ENCODE measurements at places on chromosomes 13 and 19. TPM values are rescaled to one million over a fixed set of nuclear protein-coding genes. Genes with fewer than 3 reads are reported as not detected.

DNA sequence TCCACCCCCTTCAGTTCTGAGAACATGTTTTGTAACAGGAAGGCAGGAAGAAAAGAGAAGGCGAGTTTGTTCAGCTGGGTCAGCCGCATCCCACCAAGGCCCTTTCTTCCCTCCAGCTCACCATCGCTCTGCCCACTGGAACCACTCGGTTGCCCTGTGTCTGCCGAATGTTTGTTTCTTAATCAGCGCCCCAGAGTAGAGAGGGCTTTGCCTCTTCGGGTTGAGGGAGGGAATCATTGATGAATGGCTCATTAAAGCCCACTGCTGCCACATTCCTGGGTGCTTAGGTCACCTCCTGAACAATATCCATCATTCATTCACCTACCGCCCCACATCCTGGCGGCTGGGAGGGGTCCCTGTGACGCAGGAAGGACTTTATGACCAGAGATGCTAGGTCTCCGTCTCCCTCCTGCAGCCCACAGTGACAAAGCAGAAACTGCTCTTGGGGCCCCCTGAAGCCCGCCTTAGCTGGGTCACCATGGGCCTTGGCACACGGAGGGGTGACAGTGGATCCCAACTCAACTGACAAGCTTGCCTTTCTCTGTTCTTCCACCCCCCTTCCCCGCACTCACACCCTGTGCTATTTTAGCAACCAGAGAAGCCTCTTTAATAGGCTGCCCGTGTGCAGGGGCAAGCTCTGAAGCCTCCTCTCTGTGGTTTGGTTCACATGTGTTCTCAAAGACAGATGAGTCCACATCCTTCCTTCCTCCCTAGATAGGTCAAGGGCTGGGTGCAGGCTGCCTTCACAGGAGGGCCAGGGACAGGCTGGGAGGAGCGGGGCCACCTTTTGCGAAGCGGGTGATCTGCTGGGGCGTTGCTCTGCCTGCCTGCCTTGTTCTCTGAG is 46.2 kb downstream of the ACTN4 start:
- DNase-seq: no peak

DNA sequence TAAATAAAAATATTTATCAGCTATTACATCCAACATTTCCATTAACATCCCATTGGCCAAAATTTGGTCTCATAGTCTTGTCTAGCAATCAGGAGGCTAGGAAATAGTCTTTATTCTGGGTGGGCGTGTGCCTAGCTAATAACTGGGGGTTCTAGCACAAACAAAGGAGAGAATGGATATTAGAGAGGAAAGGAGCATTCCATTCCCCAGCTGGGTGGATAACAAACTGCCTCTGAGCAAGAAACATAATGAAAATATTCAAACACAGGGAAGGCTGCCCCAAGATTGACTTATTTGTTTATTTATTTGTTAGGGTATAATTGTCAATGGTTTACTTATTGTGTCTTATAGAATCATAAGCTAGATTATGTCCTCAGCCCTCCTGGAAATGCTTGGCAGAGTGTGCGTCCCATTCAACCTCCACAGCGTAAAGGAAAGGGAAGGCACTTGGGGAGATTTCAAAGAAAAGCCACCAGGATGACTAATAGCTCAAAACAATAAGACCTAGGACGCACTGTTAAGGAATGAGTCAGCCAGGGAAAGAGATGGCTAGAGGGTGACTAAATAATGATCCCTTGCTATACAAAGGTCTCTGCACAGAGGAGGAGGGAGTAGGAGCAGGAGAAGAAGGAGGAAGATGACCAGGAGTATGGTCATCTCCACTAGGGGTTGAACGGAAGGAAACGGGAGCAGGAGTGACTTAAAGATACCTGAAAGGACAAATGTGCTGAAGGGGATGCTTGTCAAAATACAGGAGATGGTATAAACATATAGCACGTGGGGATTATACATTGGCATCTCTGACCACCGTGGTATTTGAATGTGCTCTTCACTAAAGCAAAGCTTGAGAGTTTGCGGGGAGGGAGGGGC is 23.5 kb upstream of the USP12 start:
- no peak for DNase-seq

Gene CCL25
- total RNA-seq: not detected

DNA sequence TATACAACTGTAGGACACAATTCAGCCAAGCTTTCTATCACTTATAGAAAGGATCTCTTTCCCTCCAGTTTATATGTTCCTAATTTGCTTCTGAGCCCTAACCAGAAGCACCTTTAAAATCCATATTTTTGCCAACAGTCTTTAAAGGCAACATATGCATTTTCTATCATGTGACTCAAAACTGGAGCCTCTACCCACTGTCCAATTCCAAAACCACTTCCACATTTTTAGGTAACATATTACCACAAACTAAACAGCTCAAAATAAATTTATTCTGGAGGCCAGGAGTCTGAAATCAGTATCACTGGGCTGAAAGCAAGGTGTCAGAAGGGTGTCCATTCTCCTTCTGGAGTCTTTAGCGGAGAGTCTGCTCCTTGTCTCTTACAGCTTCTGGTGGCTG is 15.9 kb upstream of the EFNB2 start:
- DNase-seq: no peak

DNA sequence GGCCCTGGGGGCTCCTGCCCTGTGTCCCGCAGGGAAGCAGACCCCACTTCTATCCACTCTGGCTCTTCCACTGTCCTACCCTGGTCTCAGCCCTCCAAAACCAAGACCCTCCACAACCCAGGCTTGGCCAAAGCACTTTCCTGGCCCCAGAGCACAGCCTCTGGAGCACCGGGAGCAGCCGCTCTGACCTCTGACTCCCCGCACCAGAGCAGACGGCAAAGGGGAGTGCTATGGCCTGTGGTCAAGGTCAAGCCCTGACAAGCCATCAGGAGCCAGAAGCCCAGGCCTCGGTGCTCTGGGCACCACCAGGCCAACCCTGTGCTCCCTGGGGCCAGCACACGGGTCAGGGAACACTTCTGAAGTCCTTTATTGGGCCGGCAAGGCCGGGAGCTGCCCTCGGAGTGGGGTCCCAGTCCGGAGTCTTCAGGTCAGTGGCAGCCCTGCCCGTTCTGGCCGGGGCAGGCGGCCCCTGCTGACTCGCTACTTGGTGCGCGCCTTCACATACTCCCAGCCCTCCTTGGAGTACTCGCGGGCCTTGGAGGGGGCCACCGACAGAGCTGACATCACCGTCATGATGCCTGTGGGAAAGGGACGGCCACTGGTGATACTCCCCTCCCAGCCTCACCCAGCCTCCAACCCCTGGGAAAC is 2.1 kb downstream of the MICOS13 start:
- DNase-seq: no peak

- DNase-seq: no peak
Observed at GRCh38 chr13:51581148-51581820, 3.0 kb upstream of the WDFY2 start.

GRCh38 chr13:99465454-99465853 is 35.8 kb upstream of the TM9SF2 start:
- DNase-seq: no peak

DNA sequence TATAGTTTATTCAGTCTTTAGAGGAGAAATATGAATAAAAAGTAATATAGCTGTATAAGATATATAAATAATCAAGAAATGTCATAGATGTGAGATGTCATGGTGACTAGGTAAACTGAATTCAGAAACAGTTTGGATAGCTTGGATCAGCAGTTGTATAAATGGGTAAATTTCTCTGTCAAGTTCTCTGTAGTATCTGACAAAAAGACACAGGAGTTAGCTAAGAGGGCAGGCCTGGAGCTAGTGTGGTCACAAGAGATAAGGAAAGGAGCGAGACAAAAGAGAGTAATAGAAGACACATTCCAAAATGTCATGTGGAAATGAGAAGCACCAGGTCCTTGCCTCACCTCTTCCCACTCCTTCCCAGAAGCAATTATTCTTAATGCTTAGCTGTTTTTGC is 349.0 kb downstream of the LMO7 start:
- no peak for DNase-seq

All from H1 (cell line).